NCI-H1417 (cell line): ENCODE measurements at places on chromosomes 6 and 20.

- peak; percentile 85 for DNase-seq
These were observed 1.1 kb upstream of the SLC22A23 start for GRCh38 chr6:3457710-3458602.

DNA sequence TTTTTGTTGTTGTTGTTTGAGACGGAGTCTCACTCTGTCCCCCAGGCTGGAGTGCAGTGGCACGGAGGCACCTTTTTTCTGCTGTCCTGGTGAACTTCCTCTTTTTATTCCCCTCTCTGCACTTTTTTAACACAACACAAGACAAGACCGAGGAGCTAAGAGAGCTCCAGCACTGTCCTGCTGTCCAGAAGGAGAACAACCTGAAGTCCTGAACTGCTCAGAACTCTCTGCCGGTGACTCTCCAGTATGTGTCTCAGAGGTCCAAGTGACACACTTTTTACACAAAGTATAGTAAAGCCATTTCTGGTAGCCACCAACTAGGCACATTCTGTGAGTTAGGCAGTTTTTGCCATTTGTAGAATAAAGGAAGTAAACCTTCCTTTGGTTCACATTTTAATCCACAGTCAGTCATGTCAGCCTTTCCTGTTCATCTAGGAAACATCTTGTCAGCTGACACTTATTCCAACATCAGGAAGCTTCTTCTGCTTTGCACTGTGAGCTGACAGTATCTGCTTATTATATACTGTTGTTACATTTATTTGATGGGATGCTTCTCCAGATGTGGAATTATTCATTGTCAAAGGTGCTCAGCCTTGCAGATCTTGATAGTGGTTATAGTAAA lies 28.1 kb upstream of the TXNDC5 start:
- no peak for DNase-seq

GRCh38 chr6:106146852-106147351 lies 60.8 kb downstream of the PRDM1 start:
- peak; percentile 24 for DNase-seq

GRCh38 chr6:71913444-71914234 lies 27.3 kb downstream of the RIMS1 start:
- DNase-seq, result no peak

- DNase-seq, result no peak
These were observed 546.9 kb downstream of the TFAP2B start for GRCh38 chr6:51365566-51365965.

- no peak for DNase-seq
These were observed 505.4 kb upstream of the CITED2 start for GRCh38 chr6:139879823-139880356.

- DNase-seq, result peak; percentile 18
These were observed 33.7 kb downstream of the SLC9A8 start for GRCh38 chr20:49846206-49846807.

GRCh38 chr6:5644523-5645185 lies 362.1 kb downstream of the NRN1 start:
- DNase-seq, result no peak

- peak; percentile 33 for DNase-seq
These were observed 152.5 kb upstream of the ECI2 start for GRCh38 chr6:4287811-4288244.

GRCh38 chr20:19820555-19821211 lies 62.6 kb downstream of the RIN2 start:
- DNase-seq, result no peak

- DNase-seq, result no peak
These were observed 47.4 kb upstream of the SAMD3 start for GRCh38 chr6:130269969-130270635.

DNA sequence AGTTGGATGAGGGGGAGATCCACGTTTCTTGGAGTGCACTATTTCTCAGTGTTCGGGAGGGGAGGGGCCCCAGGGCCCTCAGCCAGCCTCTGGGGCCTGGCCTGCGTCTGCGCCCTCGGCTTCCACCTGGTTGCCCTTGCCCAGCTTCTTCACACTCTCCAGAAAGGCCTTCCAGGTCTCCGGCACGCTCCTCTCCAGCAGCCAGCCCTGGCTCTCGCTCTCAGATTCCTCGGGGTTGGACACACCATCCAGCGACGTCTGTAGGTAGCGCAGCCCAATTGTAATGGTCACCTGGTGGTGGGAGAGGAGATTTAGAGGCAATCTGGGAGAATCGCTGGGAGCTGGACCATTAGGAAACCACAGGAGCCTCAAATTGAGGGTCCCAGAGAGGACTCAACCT lies 24.2 kb downstream of the PRPH2 start:
- DNase-seq, result no peak

- peak; percentile 9 for DNase-seq
These were observed 274.3 kb upstream of the MMS22L start for GRCh38 chr6:97557355-97557754.

DNA sequence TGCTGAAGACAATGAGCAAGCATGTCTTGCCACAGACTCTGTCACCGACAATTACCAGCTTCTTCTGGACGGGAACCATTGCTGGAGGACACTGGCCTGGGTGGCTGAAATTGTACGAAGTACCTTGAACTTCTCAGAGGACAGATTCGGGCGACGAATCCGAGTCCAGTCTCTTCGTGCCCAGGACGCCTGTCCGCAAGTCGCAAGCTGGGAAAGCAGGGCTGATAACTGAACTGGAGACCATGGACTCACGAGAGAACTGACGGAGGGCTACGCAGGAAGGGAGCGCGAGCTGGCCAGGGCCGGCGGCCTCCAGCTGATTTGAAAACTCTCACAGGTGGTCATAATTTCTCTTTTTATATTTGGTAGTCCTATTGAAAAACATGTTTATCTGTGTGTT lies 1229.5 kb upstream of the MAP3K7 start:
- no peak for DNase-seq

DNA sequence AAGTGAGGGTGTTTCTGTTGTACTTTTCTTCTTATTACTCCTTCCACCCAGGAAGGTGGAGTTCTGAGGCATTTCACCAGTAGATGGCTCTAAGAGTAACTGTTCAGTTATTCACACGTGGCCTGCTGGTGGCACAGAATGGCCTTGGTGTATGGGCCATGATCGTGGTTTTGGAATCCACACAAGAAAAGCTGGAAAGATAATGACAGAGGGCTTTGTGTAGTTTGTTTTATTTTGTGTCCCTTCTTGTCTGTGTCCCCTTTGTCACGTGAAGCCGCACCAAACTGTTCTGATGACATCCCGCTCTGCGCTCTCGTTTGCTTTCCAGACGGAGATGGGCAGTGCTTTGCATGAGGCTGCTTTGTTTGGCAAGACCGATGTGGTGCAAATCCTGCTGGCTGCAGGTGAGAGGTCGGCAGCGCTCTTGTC lies 93.4 kb downstream of the ANKS1A start:
- DNase-seq, result no peak
